ENCODE measurements at places on chromosomes 5 and 9.

DNA sequence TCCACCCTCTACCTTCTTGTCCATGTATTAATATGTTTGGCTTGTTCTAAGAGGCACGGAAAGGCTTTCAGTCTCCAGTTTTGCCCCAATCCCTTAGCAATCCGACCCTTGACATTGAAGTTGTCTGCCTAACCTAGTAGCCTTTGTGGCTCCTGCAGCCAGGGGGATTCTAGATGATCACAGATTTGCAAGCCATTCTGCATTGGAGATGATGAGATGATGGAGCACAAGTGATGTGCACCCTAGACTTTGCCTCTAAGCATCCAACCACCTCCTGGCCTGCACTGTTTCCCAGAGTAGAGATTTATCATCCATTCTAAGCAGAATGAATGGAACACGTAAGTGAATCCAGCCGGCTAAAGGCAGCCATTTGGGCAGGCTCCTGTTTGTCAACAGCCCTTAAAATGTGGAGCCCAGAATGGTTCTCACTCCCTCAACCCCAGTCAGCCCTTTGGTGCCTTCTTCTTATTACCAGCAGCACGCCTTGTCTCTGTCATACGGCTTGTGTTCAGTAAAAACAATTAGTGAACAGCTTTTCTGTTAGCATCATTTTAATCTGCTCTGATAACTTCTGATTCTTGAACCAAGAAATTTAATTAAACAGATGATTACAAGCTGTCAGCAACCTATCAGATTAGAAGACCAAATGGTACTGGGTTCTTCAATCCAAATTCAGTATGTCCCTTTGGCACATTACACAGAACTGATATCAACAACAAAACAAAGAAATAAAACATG is 5.7 kb upstream of the TRAF1 start:
- no peak for DNase-seq

DNA sequence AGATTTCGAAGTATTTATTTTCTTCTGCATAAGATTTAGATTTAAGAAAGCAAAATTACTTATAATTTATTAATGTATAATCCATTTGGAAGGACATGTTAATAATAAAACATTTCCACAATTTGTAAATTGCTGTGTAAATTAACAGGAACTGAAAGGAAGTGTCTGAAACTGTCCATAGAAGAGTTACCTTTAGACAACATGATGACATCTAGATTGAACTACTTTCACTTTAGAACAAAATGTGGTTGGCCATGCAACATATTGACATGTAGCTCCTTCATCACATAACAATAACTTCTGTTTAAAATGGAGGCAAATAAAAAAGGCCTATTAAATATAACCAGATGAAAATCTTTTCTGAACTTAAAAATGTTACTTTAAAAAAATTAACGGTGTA is 1849.5 kb upstream of the ACO1 start:
- no peak for DNase-seq

GRCh38 chr5:6013506-6013905 is 364.8 kb downstream of the MED10 start:
- no peak for DNase-seq

DNA sequence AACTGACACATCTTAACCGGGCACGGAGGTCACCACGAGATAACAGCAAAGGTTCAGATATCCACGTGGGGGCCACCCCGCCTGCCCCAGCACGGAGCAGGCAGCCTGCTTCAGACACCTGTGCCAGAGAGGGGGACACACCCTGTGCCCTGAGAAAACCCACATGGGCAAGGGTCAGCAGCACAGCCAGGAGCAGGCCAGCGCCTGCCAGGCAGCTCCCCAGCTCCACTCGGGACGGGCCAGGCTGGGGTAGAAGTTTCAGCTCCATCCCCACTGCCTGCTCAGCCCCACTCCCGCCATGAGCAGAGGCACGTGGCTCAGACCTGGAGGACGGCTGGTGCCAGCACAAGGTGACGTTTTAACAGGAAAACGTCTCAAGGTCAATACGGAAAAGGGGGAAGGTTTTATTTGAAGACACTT is 22.2 kb downstream of the SLC12A7 start:
- DNase-seq = no peak

- DNase-seq = peak; percentile 79
These were observed 30.0 kb downstream of the LCP2 start for GRCh38 chr5:170267431-170268152.

DNA sequence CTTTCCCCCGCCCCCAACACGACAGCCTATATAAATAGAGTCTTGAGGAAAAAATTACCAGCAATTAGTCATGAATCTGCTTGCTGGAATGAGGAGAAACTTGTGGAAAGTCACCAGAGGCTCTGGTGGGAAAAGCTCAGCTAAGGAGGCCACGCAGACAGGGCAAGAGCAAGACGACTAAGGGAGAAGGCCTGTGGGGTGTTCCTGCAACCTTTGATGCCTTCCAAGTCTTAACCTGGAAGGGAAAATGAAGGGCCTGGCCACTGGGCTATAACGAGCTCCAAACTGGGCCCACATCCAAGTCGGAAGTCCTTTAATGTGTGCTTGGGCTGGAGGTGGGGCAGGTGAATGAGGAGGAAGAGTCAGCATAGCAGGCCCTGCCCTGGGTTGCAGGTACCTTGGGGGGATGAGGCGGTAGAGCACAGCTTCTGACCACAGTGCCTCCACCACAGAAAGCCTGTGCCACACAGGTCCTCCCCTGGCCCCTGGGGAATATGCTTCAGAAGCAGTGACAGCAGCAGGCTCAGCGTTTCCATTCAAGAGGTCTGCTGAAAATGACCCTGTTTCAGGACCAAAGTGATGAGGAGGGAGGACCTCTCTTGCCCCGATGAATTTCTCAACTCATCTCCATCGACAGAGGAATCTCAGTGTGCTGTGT is 92.8 kb upstream of the LRRTM2 start:
- no peak for DNase-seq

DNA sequence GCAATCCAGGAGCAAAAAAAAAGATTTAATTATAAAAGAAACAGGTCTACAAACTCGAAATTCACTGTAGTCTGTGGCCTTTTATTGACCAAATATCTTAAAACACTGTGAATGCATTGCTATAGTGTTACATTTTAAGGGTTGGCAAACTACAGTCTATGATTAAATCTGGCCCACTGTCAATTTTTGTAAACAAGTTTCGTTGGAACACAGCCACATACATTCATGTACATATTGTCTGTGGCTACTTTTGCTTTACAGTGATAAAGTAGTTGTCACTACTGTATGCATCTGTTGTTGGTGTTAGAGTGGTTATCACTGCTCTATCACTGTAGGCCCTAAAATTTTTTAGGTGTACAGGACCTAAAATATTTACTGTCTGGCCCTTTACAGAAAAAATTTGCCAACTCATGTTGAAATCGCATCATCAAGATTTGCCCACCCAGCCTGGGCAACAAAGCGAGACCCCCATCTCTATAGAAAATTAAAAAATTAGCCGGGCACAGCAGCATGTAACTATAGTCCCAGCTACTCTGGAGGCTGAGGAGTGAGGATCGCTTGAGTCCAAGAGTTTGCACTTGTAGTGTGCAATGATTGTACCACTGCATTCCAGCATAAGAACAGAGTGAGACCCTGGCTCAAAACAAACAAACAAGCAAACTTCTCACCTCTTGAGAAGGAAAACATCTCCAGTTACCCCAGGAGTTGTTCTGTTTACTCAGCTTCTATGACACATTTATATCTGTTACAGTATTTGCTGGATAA is 89.0 kb downstream of the ERBIN start:
- DNase-seq = no peak

DNA sequence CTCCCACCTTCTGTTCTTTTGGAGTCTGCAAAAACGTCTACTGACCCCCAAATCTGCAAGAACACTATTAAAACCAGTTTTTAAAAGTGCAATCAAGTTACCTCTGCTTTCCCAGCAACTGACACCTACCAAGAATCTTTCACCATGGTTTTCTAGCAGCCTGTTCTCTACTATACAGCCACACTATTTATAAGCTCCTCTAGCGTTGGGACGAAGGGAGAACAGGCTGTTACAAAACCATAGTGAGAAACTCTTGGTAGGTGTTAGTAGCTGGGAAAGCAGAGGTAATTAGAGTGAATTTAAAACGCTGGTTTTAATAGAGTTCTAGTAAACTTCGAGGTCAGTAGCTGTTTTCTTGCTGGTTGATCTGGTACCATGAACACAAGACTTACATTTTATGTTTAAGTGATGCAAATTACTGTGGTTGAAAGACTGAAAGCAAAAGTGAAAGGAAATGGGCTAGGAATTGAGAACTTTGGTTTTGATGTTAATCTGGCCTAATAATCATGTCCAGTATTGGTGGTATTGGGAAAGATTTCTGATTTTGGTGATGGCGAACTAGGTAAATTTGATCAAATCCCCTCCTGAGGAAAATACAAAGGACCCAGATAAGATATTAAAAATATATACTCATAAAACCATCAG is 5.3 kb downstream of the MROH2B start:
- DNase-seq = no peak

- DNase-seq = peak; percentile 83
These were observed 7.5 kb upstream of the TOR2A start for GRCh38 chr9:127742435-127743088.

Measured in NCI-H526 (cell line).